ENCODE measurements at places on chromosomes 16 and 17.

DNA sequence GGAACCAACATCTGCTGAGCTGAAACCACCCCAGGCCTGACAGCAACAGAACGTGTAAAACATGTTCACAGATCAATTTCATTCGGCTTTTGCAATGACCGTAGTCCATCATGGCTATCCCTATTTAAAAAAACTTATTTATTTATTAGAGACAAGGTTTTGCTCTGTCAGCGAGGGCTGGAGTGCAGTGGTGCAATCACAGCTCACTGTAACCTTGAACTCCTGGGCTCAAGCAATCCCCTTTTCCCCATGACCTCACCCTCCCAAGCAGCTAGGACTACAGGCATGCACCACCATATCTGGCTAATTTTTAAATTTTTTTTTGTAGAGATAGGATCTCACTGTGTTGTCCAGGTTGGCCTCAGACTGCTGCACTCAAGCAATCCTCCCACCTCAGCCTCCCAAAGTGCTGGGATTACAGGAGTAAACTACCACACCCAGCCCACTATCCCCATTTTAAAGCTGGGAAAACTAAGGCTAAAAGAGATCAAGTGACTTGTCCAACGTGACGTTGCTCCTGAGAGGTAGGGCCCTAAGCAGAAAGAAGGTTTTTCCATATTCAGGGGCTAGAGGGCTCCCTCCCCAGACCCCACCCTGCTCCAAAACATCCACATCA is 77.7 kb downstream of the MYH11 start:
- H3K36me3 ChIP-seq = no peaks in the 10 kb centered on the region
- no peak overlapping the region for H3K27ac ChIP-seq
- peaks cover 5% of the 10 kb centered on the region for H3K27me3 ChIP-seq
- no peaks in the 10 kb centered on the region for H3K4me1 ChIP-seq

- peaks cover 31% of the 10 kb centered on the region for H3K4me1 ChIP-seq
Measured at GRCh38 chr16:2428051-2428783, 1.0 kb upstream of the CCNF start.

DNA sequence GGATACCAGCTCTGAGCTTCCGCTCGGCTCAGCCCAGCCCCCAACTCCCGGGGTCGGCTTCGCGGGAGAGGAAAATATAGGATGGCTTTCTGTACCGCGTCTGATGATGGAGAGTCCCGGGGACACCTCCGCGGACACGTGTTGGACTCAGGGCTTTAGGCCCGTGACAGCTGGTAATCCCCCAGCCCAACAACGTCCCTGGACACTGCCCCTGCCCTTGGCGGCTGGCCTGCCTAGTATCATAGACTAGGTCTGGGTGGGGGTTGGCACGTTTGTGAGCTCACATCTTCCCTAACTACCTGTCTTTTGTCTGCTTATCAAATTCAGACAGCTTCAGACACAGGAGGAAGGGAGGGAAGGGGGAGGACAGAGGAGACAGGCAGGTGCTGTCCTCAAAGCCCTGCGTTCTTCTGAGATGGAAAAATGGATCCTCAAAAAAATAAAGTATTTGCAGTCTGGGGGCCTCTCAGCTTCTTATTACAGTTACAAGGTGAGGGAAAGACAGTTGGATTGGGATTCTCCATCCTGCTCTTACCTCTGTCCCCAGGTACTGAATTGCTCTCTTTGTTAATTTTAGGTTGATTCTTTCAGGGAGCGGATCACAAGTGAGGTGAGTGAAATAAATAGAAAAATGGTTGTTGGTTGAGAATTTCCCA is 698 bp downstream of the PSME3 start:
- peak overlapping the region; percentile 98 for H3K4me3 ChIP-seq
- peaks cover 36% of the 10 kb centered on the region for H3K36me3 ChIP-seq
- H3K27me3 ChIP-seq = peaks cover 4% of the 10 kb centered on the region
- H3K27ac ChIP-seq = peak overlapping the region; percentile 99

DNA sequence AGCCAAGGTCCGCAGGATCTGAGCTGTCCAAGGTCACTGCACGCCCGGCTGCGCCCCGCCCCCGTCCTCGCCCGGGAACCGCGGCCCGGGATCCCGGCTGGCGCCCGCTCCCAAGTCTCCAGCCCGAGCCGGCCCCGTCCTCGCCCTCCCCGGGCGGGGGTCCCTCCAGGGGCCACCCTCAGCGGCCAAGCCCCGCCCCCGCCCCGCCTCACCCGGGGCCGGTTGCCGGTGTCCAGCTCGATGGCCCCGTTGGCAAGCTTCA is 216 bp downstream of the VPS9D1 start:
- H3K27me3 ChIP-seq = no peaks in the 10 kb centered on the region
- H3K4me1 ChIP-seq = peaks cover 37% of the 10 kb centered on the region
- peak overlapping the region; percentile 87 for H3K27ac ChIP-seq
- H3K36me3 ChIP-seq = peaks cover 37% of the 10 kb centered on the region
- no peak for DNase-seq

GRCh38 chr16:79005096-79005495 is 595.4 kb downstream of the MAF start:
- no peak for DNase-seq
- no peaks in the 10 kb centered on the region for H3K4me1 ChIP-seq
- H3K4me3 ChIP-seq = no peak overlapping the region
